CD4-positive, alpha-beta T cell treated with Interleukin-4 for 1 hour (primary cell): ENCODE measurements at places on chromosomes 5 and 9.

DNA sequence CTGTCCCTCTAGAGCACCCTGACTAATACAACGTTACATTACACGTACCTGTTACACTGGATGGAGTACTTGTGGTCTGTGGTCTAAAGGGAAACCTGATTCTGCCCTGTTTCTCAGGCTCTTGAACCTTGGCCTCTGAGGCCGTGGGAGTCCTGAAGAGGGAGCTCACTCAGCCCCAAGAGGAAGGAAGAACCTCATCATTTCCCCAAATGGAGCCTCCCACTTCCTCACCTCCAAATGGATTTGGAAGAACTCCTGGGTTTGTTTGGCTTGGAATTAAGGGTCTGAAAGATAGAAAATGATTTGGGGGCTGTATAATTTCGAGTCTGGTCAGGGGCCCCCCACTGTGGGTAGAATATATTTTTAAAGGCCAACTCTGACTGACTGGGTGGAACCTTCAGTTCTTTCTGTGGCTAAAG lies 200.2 kb downstream of the SEMA6A start:
- no peak for DNase-seq

GRCh38 chr5:52880541-52880940 lies 92.8 kb downstream of the ITGA1 start:
- no peak for DNase-seq

DNA sequence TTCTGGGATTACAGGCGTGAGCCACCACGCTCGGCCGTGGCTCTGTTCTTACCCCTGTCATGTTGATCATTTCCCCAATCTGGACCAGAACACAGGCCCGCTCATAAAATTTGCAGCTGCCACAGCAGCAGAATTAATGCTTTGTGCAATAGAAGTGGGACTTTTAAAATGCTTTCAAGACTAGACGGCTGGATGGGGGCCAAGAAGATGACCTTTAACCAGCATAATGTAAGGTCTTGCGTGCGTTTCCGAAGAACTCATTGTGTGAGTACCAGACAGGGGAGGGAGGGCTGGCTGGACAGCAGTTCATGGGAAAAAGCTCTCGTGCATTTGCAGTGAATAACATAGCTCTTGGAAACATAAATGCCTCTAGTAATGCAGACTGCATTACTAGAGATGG lies 3.5 kb upstream of the WDR38 start:
- DNase-seq = no peak

DNA sequence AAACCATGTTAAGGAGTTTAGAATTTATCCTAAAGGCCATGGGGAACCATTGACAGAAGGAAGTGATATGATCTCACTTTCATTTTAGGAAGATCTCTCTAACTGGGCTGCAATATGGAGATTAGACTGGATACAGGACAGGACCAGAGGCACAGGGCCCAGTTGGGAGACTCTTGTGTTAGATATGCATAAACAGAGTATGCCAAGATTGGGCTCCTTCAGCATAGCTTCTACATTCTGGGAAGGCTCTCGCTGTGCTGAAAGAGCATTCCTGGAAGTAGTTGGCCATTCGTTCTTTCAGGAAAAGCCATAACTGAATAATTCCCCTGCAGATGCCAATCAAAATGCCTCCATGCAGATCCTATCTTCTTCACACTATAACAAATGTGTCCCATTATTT lies 204.5 kb downstream of the CWC27 start:
- no peak for DNase-seq

DNA sequence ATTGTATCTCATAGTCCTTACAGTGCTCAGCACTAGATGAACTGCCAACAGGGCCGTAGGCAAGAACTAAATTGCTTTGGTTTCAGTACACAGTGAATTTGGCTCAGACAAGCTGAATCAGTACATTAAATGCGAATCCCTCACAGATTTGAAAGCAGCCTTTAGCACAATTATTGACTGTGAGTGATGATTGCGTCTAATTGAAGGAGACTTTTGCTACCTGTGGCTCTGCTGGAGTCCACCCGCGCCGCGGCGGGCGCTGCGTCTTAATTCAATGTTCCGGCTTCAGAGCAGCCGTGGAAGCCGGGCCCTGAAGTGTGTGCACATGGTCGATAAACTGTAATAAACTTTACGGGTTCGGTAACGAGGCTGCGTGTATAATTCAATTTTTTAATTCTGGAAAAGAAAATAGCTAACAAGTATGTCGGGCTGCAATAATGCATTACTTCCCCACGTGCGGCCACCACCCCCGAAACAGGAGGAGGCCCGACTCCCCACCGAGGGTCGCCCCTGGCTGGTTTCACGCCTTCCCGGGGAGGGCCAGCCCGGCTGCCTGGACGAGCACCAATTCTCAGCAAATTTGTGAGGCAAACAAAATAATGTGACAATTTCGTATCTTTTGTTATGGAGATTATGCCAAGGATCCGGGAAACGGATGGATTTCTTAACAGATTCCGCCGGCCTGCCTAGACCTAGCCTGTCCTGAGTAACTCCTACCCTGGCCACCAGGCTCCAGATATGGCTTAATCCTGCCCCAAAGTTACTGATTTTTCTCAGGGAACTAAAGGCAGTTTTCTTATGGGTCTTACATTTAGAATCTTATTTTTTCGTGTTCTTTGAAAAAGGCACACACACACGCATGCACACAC lies 269.4 kb upstream of the IRX1 start:
- no peak for DNase-seq

DNA sequence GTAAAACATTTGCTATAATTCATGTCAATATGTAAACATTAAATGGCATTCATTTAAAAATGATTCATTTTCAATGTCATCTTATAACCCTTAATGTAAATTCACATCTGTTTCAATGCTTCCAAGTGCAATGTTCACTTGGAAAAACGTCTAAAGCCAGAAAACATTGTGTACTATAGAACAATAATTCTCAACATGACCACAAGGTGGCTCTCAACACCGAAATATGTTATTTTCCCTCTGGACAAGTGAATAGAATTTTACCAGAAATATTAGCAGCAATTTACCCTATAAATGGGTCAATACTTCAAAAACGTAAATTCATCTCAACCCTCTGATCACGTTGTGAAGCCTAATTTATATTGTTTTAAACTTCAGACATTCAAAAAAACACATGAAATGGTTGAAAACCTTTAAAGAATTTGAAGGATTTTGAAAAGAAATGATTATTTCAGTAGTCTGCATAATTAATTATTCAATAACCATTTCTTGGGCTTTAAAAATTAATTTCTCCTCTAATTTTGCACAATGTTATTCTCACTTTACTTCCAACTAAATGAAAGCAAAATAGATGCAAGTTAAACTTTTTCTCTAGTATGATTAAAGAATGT lies 11.0 kb downstream of the CDH10 start:
- no peak for DNase-seq

- no peak for DNase-seq
These were observed 141.5 kb downstream of the SLF1 start for GRCh38 chr5:94759961-94760360.

- no peak for DNase-seq
These were observed 14.0 kb downstream of the IL33 start for GRCh38 chr9:6229619-6230018.

- DNase-seq = no peak
These were observed 6.9 kb upstream of the PDCL start for GRCh38 chr9:122835313-122835731.

DNA sequence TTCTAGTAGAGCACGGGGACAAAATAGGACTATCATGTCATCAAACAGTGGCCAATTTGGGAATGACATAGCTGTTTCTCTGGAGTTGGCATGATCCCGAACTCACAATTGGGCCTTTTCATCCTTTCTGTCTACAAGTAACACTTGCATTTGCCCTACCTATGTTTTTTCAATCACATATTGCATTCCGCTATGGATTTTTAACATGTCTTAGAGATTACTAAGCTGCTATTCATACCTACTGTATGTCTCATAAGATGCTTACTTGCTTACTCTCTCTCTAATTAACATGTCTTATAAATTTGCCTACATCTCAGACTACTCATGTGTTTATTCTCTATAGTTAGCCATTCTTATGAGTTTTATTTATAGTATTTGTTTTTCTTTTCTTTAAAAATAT lies 341.2 kb upstream of the CTNND2 start:
- DNase-seq = no peak

- DNase-seq = no peak
These were observed 1819.8 kb downstream of the MAT2B start for GRCh38 chr5:165325221-165325620.

- no peak for DNase-seq
These were observed 419.3 kb upstream of the MEF2C start for GRCh38 chr5:89302102-89302891.

DNA sequence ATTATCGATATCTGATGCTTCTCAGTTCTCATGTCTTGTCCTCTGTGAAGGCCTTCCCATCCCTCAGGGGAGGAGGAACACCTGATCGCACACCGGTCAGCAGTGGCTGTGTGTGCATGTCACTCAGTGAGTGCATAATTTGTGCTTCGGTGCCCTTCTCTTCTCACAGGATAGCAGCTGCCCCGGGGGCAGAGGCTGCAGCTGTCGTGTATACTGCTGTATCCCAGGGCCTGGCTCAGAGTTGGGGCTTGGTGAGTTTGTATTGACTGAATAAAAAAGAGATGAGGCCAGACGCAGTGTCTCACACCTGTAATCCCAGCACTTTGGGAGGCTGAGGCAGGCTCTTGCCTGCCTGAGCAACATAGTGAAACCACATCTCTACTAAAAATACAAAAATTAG lies 49.7 kb upstream of the NCS1 start:
- DNase-seq = no peak

DNA sequence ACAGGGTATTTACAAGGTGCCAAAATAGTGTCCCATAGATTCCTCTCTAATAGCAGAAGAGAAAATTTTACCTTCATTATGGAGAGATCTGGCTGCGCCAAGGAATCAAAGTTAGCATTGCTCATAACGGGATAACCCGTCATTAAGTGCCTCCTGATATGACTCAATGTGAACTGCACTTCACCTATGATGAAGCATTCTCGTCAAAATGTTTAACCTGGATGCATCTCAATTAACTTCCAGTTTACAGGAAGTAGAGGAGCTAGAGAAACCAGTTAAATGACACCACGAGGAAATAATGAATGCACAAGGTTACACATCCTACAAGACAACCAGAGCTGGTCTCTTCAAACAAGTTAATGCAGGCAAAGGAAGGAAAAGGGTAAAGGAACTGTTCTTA lies 17.2 kb downstream of the FBXW11 start:
- no peak for DNase-seq

GRCh38 chr5:104266161-104266560 lies 703.6 kb upstream of the NUDT12 start:
- DNase-seq = no peak

DNA sequence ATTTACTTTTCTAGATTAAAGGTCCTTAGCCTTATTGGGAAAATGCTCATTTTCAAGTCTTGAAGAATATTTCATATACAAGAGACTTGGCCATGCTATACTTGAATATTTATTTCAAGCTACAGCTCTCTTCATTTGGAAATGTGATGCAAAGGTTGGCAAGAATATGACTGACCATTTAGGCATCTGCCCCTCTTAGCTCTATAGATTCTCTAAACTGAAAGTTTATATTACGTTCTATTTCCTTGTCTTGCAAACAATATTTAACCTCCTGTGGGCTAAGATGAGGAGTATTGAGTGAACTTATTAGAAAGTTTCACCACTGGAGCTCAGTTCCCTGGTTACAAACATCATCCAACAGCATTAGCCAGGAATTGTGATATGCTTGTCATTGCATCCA lies 593.1 kb downstream of the MAT2B start:
- DNase-seq = no peak

DNA sequence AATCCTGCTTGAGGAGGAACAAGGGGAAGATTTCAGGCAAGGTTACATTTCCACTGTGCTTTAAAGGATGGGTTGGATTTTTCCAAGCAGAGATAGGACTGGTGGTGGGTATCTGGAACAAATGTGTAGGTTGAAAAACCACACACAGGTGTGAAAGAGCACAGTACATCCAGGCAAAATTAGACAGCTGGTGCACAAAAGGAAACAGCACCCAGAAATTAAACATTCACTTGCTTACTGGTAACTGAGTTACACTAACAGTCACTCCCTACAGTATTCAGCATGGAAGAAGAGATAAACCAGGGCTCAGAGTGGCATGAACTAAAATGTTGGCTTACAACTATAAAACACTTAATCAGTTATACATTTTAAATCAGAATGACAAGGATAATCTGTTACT lies 81.5 kb upstream of the RASEF start:
- no peak for DNase-seq

- no peak for DNase-seq
These were observed 13.4 kb upstream of the JADE2 start for GRCh38 chr5:134511796-134512660.

DNA sequence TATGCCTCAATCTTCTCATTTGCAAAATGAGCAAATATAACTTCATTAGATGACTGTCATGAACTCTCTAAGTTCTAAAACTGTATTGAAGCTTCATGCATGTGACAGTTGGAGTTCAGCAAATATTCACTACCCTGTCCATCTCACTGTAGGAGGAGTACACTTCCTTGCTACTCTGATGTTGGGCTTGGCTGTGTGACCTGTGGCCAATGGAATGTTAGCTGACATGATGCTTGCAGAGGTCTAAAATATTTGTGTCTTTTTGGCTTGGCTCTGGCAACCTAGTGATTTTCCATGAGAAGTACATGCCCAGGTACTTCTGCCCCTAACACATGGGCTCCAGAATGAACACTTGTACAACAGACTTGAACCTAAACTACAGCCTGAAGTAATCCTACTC lies 203.1 kb upstream of the ANKH start:
- no peak for DNase-seq

GRCh38 chr9:108191065-108191464 lies 664.7 kb downstream of the ACTL7B start:
- DNase-seq = no peak

DNA sequence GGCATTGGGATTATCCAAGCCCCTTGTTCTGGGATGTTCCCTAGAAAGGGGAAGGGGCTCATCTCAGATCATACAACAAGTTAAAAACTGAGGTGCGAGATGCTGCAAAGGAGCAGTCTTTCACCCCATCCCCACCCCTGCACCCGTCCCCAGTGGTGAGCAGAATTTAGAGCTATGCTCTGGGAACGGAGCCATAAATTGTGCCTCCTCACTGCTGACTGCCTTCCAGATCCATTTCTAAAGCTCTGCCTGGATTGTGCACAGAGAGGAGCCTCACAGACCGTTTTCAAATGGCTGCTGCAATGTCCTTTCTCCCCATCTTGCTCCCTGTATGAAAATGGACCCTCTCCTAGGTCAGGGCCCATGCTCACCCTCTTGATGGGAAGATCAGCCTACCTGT lies 8.3 kb downstream of the SLC25A48 start:
- no peak for DNase-seq

DNA sequence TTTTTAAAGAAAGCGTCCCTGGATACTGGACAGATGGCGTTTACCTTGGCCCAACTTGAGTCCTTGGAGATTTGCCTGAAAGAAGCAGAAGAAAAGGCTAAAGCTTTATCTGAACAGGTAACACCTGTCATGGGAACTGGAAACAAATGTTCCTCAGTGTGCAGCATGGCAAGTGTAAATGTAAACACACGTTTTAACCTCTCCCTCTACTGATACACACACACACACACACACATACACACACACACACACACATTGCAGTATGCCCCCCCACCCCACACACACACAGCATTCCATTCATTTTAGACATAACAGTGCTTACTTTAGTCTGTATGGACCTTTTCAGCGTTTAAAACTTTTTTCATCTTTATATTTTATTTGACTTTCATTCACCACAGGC lies 51.1 kb downstream of the CCDC192 start:
- DNase-seq = no peak
